Activated CD4-positive, CD25-positive, alpha-beta regulatory T cell treated with anti-CD3 and anti-CD28 coated beads, Interleukin-2, amount 50 U/mL, for 24 hours (primary cell): ENCODE measurements at places on chromosomes 1 and 21.

- ATAC-seq = peak; percentile 22
Observed at GRCh38 chr1:31714442-31715086, 10.7 kb upstream of the COL16A1 start.

GRCh38 chr1:42761567-42761966, 5.3 kb downstream of the P3H1 start:
- ATAC-seq = no peak

DNA sequence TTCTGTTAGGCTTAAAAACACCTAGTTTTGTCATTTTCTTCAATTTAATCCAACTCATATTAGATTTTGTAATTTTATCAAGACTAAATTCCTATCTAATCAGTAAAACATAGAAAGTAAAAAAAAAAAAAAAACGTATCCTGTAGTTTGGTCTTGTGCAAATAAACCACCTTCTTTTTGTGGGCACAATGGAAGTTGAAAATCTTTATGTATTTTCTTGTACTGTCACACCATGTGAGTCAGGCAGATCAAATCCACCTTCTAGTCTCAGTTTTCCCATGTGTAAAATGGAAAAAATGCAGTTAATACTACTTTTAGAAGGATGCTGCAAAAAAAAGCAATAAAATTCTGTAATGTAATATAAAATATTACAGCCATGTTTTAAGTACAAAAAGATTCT, 129.8 kb downstream of the CYYR1 start:
- no peak for ATAC-seq

- ATAC-seq = no peak
Observed at GRCh38 chr21:43827015-43827611, 37.7 kb downstream of the RRP1 start.

GRCh38 chr1:56430141-56430839, 149.1 kb downstream of the PLPP3 start:
- no peak for ATAC-seq

- ATAC-seq = no peak
Observed at GRCh38 chr1:119245881-119246280, 105.4 kb upstream of the WARS2 start.

GRCh38 chr1:36787312-36787913, 246.9 kb downstream of the GRIK3 start:
- ATAC-seq = no peak

- ATAC-seq = no peak
Observed at GRCh38 chr1:97745912-97746311, 174.9 kb downstream of the DPYD start.

GRCh38 chr1:222404710-222405109, 143.2 kb downstream of the HHIPL2 start:
- peak; percentile 67 for ATAC-seq

- ATAC-seq = no peak
Observed at GRCh38 chr1:125066385-125066784, 3881.6 kb downstream of the SRGAP2C start.

GRCh38 chr1:206021008-206021625, 2.6 kb downstream of the CTSE start:
- ATAC-seq = no peak

DNA sequence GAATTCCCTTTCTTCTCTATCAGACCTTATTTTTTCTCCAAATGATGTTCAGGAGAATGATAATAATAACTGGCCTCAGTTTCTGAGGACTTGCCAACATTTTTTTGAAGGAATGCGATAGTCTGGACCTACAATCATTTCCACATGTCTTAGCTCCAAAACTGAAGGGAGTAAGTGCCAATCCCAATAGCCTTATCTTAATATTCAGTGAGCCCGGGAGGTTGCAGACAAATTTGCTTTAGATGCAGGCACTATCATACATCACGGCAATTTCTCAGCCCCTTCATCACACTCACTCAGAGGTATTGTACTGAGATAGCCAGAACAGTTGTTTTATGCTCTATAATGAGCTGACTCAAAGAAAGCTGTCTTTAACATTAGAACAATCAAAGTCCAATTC, 796.9 kb downstream of the ADGRL2 start:
- ATAC-seq = no peak

DNA sequence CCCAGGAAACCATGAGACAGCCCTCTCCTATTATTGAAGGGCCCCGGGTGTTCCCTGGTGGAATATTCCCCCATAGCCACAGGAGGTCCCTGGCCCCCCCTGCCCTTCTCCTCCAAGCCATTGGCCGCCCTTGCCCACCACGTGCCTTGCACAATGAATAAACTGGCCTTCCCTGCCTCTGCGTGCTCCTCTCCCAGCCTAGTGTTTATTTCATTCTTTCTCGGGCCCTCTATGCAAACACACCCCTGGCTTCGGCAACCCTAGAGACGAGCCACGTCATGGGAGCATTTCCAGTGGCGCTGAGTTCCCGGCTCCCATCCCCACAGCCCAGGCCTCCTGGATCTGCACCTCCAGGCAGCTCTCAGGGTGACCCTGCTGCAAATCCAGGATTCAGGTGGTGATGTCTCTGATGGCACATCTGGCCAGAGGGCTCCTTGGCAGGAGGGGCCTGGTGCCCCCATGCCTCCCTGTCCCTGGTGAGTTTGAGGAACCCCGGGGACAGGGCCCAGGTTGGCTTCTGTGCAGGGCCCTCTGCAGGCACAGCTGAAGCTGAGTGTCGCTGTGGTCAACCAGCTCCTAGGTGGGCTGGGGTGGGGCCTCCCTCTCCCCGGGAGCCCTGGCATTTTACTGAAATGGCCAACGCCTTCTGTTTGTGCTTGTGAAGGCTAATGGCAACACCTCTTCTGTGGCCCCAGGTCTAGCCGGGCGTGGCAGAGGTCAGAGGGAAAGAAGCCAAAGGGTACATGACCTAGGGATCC, 6.2 kb downstream of the KRTAP10-12 start:
- ATAC-seq = no peak

GRCh38 chr21:29194847-29195246, 64.4 kb downstream of the MAP3K7CL start:
- ATAC-seq = no peak

- ATAC-seq = no peak
Observed at GRCh38 chr1:158654571-158654970, 31.9 kb downstream of the SPTA1 start.

GRCh38 chr1:221336126-221336525, 405.8 kb downstream of the DUSP10 start:
- no peak for ATAC-seq

GRCh38 chr1:159800177-159800930, 1.8 kb upstream of the FCRL6 start:
- no peak for ATAC-seq

DNA sequence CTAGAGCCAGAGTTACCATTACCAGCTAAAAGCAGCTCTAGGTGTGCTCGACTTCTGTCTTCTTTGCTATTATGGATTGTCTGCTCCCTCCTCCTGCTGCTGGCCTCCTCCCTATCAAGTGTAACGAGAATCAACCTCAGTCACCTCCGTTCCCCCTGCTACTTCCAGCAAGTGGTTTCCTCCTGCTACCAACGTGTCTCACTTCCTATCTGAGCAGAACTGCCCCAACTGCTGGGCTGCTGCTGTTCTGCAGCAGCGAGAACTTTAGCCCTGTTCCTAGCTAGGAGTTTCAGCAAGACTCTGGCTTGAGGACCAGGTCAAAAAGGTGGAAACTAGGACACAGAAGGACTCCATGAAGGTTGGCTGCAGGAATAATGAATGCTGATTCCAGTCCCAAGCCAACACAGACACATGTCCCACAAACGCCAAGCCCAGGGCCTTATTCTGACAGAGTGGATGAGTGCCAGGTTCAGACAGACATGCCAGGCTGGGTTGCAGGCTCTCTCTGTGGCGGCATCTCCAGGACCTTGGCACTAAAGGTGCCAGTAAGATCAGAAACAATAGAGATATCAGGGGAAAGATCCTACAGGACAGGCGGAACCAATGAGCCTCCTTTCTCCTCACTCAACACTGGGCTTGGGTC, 46.9 kb downstream of the CD34 start:
- peak; percentile 53 for ATAC-seq

GRCh38 chr1:201715351-201715750, 113.6 kb upstream of the IPO9 start:
- no peak for ATAC-seq

GRCh38 chr1:226350519-226350865, 41.5 kb upstream of the LIN9 start:
- no peak for ATAC-seq

GRCh38 chr1:229940684-229941083, 126.4 kb upstream of the GALNT2 start:
- ATAC-seq = no peak

DNA sequence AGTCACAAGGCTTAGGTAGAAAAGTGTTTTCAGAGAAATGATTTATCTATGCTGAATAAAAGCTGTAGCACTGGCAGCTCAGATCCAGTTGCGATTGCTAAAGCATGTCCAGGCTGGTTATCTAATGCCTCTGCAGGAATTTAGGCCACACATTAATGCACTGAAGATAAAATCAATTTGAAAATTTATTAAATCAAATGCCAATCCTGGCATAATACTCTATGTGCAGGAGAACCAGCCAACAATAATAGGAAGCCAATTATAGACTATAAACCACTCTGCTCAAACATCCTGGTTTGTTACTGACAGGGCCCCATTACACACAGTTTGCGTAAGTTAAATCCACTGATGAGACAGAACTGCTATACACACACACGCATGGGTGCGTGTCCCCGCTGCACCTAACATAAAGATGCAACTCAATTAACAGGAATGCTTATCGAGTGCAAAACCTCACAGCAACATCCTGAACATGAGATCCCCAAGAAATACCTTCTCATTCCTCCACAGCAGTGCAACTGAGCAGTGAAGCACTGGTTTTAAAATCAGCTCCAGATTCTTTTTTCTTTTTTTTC, 40.6 kb downstream of the PTP4A2 start:
- no peak for ATAC-seq

DNA sequence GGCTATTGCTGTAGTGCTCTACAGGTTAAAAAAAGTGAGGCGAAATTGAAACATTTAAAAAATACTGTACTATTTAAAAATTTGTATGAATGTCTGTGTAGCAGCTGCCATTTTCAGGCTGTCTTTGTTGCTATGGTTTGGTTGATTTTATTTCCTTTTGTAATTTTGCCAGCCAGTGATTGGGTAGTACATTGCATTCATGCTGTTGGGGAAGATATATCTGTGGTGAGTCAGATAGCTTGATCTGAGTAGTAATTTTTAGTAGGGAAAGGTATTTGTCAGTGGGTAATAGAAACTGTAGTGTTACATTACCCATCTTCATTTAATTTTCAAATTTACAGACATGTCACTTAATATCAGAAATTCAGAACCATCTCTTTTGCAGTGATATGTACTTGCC, 15.0 kb downstream of the NFIA start:
- no peak for ATAC-seq

DNA sequence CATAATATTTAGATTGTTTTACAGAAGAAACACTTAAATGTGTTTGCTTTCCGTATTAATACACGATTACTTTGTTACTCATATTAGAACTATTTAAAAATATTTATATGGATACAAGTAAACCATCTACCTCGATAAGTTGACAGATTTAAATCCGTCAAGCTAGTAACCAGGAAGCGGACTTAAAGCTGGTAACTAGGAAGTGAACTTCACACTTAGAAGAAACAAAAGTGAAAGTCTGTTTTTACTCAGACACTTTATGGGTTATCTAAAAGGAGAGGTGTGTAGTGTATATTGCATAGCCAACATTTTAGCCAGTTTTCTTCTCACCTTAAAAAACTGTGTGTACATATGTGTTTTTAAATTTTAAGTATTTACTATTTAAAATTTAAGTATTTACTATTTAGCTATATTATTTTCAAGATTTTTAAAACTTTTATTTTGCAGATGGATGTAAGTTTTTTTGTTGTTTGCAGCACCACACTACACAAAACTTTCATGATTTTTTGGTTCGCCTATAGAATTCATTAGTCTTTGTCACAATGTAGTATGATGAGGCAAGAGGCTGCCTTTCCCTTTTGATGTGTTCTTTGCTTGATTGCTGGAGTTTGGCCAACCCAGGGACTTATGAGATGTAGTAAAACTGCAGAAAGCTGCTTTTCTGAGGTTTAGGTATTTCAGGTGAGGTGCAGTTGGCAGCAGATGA, 2.7 kb downstream of the USP25 start:
- ATAC-seq = peak; percentile 43
